Breast epithelium (tissue), 4 donors: ENCODE measurements at places on chromosomes 2 and 18.

- no peak for DNase-seq
Observed at GRCh38 chr2:48113767-48114166, 207.5 kb upstream of the FBXO11 start.

- peak; percentile 89 for DNase-seq
Observed at GRCh38 chr2:128408349-128409305, 90.0 kb upstream of the HS6ST1 start.

GRCh38 chr18:54277899-54278298 lies 8.6 kb downstream of the POLI start:
- DNase-seq: no peak

DNA sequence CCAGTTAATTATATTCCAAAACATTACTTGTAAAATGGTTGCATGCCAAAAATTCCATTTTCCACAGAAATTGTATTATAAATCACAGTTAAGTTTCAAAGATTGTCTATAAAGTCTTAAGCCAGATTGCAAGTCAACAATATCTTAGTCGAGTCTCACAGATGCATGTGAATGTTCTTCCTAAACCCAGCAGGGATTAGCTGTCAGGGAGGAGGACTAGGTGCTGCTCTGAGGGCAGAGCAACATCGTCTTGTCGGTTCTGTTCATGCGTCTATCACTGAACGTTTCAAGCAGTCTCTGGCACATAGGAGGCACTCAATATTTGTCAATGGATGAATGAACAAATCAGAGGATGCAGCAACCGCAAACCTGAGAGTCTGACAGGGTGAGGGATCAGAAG lies 27.0 kb downstream of the EPB41L3 start:
- no peak for DNase-seq

DNA sequence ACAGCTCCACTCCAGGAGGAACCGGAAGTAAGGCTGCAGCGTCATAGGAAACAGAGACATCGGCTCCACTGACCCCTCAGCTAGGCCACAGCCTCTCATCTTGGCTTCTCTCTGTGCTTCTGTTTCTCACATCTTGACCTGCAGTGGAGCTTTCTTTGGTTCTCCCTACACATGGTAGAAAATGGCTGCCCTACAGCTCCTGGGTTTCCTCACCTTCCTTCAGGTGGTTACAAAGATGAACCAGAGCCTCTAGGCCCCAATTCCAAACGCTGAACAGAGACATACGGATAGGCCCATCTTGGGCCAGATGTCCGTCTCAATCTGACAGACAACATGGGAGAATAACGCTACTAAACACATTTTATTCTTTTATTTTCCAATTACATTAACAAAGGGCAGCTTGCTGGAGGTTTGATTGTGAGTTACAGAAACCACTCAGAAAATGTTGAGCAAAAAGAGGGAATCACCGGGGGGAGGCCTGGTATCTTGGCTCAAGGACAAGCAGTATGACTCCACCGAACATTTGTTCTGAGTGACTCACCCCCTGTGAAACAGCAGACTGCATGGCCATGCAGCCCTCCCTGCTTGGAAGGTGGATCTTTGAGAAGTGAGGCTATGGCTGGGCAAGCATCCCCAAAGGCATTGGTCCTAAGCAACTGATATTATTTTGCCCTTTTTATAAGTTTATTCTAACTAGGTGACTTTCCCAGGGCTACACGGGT lies 303.5 kb downstream of the CDCA7 start:
- no peak for DNase-seq

GRCh38 chr2:190887089-190887488 lies 6.5 kb downstream of the GLS start:
- no peak for DNase-seq

DNA sequence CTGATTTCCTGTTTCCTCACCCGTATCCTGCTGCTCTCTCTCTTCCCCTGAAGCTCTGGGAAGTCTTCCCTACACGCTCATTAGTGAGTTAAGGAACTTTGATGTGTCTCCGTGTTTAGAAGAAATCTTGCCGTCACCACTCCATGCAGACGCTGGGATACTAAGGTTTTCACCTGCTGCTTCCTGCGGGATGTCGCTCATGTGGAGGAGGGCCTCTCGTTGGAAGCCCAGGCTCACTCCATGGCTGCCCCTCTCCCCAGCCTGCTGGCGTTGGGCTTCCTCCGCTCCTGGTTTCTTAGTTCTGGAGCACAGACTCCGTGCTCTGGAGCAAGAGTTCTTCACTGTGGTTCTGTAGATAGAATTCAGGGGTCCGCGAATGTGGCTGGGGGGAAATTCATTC lies 326.3 kb downstream of the GBX2 start:
- DNase-seq: no peak

DNA sequence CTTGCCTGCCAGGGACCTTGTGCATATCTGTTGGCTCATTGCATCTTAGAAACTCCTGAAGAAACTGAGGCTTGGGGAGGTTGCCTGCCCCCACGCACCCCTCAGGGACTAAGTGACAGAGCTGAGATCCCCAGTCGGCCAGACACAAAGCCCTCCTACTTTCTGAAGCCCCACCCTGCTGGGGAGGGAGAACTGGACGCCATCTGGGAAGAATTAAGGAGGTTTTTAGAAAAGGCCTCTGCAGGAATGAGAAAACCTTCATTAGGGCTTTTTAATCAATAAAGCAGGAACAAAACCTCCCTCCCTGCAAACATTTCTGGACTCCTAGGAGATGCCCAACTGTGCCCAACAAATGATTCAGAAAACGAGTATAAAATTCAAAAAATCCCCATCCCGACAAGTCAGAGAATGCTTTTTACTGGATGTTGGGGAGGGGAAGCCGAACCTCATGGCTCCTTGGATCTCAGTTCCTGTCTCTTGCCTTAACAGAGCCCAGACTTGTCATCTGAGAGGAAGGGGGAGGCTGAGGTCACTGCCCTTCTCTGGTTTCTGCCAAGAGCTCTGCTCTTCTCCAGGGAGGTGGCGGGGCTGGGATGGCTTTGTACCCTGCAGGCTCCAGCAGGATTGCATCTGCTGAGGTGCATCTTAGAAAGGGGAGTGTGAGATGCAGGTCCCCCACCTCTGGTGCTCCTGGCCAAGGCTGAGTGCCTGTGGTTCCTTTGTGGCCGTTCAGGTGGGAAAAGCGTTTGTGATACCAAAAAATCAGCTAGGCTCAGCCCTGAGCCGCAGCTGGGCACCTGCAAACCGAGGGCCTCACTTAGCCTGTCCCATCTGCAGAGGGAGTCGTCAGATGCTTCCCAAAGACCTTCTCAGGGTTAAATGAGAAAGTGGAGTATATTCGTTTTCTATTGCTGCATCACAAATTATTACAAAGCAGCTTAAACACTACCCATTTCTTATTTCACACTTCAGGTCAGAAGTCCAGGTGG lies 142.4 kb downstream of the ZFP36L2 start:
- no peak for DNase-seq

DNA sequence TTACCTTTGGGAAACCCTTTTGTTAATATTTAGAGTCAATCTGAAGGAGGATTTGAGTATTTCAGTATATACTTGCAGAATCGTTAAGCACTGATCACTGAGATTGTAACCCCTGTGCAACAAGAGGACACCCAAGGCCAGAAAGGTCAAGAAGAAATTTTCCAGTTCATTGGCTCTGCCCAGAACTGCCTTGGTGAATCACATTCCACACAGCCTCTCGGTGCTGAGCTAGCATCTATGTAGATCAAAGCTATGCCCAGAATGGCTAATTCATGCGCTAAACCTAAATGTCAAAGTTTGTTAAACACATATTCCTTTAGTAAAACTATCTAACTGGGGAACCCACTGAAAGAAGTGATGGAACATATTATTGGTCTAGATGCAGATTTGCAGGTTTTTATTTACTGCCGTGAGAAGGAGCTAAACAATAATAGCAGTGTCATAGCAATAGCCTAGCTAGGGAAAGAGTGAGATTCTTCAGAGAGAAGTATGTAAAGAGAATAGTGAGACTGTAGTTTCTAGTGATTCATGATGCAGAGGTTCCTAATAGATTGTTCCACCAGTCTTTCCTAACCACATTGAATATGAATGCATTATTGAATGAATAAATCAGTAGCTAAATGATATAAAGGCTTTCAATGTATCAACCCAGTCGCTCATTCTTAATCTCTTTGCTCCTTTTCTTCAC lies 423.2 kb upstream of the CRIM1 start:
- no peak for DNase-seq

- no peak for DNase-seq
Observed at GRCh38 chr2:207459990-207460757, 69.6 kb upstream of the CREB1 start.

DNA sequence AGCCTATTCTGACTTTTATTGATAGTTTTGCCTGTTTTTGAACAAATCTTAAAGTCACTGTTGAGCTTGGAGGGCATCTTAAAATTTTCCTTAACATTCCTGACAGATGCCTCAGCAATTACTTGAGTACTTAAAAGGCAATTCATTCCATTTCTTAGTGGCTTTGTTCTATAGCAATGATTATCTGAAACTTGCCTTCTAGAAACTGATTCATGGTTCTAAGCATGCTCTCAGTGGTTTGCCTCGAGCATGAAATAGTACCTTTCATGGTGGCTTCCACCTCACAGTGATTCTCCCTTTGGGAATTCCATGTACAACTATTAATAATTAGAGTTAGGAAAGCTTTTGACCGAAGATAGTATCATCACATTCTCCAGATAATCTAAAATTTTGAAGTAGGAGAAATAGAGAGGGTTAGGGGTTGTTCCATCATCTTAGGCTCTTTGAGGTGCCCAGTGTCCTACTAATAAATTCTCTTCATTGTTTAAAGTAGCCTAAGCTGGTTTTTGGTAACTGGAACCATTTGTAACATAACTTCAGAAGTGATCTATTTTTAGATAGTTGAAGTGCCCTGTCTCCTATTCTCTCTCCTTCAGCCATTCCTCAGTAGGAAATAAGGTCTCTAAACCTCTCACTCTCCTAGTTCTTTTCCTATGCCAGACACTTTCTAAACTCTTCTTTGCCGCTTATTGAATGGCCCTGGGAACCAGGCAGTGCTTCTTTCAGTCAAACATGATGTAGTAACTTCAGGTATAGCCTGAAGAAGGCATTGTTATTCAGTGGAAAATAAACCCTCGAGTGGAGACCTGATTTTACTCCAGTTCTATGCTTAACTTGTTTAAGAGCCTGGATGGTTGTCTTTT lies 156.1 kb downstream of the HAUS1 start:
- DNase-seq: no peak

- DNase-seq: no peak
Observed at GRCh38 chr18:50287028-50287440, 458 bp downstream of the CXXC1 start.

DNA sequence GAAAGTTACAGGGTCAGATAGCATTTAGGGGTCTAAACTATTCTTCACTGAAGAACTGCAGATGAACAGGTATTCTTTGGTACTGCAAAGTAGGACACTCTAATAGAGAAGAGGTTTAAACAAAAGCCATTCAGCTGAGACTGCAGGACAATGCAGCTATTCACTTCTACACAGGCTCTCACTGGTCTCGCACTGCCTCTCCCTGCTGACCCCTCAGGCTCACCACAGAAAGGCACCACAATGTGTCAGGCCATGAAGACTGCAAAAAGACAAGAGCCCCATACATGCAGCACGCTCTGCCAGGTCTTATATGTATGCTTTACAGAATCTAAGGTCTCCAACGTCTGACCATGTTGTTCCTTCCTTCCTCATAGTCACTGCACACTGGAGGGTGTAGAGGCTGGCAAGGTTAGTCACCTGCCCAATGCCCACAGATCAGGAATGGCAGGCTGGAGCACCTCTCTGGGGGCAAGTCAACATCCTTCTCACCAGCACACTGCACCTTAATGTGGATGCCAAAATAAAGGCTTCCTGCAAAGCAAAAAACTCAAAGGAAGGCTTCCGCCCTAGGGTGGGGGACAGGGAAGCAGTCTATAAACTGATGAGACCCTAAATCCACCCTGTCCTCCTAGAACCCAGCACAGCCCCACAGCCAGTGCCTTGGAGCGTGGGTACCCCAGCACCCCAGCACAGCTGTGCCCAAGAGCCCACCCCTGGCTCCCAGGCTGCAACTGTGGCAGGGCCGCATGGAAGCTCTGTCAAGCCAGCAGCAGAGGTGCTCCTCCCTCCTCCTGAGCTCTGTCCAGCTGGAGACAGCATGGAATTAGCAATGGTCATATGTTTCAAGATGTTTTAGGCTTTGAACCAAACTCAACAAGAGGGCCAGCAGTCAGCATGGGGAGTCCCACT lies 10.7 kb upstream of the RNU4ATAC start:
- no peak for DNase-seq

DNA sequence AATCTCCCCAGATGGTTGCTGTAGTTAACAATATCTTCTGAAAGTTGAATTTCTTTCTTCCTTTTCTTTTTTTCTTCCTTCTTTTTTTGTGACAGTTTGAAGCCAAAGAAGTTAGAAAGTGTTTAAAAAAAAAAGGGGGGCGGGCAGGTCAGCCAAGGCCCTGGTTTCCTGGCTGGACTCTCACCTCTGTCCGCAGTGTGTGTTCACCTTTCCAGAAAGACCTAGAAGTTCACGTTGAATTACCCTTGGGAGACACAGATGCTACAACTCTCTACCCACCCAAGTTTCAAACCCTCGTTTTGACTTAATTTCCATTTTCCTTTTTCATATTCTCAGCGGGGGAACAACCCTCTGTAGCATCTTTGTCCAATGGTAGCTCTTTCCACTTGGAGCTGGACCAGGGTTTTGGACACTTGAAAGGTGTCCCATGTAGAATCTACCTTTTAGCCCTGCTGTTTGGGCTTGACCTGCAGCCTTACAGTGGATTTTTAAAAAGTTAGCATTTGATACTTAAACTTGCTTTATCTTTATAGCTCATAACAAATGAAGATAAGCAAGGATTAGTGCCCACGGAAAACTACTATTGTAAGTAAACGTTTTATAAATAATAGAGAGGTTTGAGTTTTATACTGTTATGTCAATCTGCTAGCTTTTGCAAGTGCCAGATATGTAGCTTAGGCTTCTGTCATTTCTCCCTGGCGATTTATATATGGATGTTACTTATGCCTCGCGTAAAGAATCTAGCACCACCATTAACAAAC lies 20.0 kb downstream of the MEP1B start:
- no peak for DNase-seq

DNA sequence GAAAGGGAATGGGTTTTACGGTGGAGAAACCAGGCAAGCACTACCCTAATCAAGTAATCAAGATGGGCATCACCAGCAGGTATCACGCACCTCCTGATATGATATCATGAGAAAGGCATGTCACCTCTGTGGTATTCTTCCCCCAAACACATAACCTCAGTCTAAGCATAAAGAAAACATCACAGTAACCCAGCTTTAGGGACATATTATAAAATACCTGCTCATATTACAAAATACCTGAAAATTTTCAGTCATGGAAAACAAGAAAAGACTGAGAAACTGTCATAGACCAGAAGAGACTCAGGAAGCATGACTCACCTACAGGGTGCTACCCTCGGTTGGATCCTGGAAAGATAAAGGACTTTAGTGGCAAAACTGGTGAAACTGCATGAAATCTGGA lies 30.5 kb downstream of the GCKR start:
- no peak for DNase-seq

GRCh38 chr18:7677424-7677823 lies 110.3 kb downstream of the PTPRM start:
- DNase-seq: no peak

DNA sequence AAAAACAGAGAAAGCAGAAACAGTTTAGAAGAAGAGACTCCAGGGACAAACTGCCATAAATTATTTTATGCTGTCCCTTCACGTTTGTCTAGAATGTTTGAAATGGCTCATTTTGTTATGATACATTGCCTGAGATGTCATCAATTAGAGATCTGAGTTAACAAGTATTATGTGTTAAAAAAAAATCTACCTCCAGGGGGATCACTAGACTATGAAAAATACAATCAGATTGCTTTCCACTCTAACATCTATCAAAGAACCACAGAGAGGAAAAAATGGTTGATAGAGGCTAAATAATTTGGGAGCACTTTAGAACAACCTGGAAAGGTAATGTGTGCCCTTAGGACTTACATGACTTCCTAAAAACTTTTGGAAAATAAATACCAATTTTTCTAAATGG lies 103.8 kb upstream of the CCDC150 start:
- no peak for DNase-seq

- no peak for DNase-seq
Observed at GRCh38 chr2:28411166-28411755, 18.6 kb downstream of the FOSL2 start.
